Left renal pelvis (tissue), 4 donors: ENCODE measurements at places on chromosomes 1 and 21.

GRCh38 chr1:110524311-110525248 lies 5.6 kb upstream of the KCNA10 start:
- peak; percentile 22 for DNase-seq

- DNase-seq, result no peak
Measured at GRCh38 chr1:87644579-87645190, 316.0 kb downstream of the LMO4 start.

- DNase-seq, result no peak
Measured at GRCh38 chr1:1243266-1243660, 3.3 kb downstream of the C1QTNF12 start.

GRCh38 chr1:228373681-228374571 lies 32.7 kb downstream of the TRIM11 start:
- no peak for DNase-seq

- DNase-seq, result no peak
Measured at GRCh38 chr21:31537872-31538576, 121.5 kb upstream of the SOD1 start.

- DNase-seq, result no peak
Measured at GRCh38 chr1:54409156-54410142, 3.3 kb upstream of the SSBP3 start.

GRCh38 chr1:35434703-35435102 lies 122.5 kb downstream of the KIAA0319L start:
- DNase-seq, result no peak

DNA sequence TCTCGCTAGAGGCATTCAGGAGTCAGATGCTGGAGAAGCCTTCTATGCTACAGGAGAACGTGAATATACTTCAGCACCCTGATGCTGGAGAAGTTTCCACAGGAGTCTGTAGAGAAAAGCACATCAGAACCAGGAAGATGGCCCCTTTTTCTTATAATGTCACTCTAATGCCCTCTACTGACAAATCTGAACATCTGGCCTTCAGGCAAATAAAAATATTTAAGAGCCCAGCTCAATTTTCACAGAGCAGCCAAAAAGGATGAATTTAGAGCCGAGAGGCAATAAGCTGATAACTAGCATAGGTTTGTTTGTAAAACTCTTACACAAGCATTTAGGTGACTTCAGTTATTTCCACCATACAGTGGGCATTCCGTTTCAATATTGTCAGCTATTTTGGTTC lies 3.8 kb upstream of the RRP15 start:
- DNase-seq, result no peak

GRCh38 chr1:182786223-182786994 lies 3.2 kb upstream of the NPL start:
- DNase-seq, result no peak
